ENCODE measurements at places on chromosomes 2 and 18.

DNA sequence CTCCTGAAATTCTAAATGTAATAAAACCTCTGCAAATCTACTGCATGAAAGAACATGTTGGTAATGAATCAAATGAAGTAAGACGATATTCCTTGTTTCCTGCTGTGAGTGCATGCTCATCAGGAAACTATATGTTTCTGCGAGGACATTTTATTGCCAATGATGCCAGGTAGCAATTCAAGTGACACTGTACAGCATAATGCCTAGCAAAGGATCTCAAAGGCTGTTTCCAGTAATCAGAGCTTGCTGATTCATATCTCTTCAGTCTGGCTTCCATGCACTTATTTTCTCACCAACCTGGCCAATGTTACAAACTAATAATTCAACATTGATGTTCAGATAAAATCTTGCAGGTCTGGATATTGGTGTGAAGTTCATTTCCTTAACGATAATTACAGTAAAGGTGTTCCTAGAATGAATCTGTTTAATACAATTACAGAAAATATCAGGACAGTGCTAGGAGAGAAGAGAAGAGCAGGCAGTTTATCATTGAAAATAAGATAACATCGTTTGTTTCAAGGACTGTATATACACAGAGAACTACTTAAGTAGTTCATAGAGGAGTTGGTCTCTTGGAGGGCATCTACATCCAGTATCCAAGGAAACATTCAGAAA, 568.5 kb upstream of the SOX11 start:
- DNase-seq: no peak

- DNase-seq: no peak
Observed at GRCh38 chr2:164794432-164795231, 47.0 kb downstream of the COBLL1 start.

DNA sequence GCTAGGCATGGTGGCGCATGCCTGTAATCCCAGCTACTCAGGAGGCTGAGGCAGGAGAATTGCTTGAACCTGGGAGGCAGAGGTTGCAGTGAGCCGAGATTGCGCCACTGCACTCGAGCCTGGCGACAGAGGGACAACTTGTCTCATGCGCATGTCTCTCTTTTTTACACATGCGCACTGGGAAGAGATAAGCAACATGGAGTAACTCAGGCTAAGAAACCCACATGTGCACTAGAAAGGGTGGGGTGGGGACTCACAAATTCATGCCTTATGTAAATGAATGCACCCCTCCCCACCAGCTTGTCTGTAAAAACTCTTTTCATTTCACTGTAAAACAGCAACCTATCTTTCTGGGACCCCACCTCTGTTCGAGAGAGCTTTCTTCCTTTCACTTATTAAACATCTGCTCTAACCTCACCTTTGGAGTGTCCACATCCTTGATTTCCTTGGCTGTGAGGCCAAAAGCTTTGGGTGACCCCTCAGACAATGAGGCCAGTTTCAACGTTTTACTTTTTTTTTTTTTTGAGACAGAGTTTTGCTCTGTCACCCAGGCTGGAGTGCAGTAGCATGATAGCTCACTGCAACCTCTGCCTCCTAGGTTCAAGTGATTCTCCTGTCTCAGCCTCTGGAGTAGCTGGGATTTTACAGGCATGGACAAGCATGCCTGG, 91.6 kb upstream of the RMP24 start:
- DNase-seq: no peak

- peak; percentile 77 for DNase-seq
Observed at GRCh38 chr2:112880696-112881095, 30.3 kb upstream of the IL37 start.
